SK-N-SH (cell line): ENCODE measurements at places on chromosomes 3 and 15. TPM values are rescaled to one million over a fixed set of nuclear protein-coding genes. Genes with fewer than 3 reads are reported as not detected.

- peak; percentile 69 for DNase-seq
Measured at GRCh38 chr3:64030741-64031140, 7.4 kb upstream of the PSMD6 start.

DNA sequence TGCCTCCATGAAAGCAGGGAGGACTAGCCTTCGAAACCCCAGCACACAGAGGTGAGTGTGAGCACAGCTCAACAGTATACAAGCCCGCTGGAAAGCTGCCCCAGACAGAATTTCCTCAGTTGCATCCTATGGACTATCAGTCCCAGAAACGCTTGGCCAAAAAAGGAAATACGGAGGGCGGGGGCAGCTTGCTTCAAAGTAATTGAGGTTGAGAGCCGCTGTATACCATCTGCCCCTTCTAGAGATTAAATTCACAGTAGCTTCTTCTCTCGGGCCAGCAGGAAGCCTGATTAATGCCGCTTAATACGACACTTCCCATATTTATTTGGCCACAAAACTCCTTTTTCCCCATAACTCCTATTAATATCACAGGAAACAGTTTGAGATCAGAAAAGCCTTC, 88.7 kb downstream of the LIPC start:
- DNase-seq, result no peak

DNA sequence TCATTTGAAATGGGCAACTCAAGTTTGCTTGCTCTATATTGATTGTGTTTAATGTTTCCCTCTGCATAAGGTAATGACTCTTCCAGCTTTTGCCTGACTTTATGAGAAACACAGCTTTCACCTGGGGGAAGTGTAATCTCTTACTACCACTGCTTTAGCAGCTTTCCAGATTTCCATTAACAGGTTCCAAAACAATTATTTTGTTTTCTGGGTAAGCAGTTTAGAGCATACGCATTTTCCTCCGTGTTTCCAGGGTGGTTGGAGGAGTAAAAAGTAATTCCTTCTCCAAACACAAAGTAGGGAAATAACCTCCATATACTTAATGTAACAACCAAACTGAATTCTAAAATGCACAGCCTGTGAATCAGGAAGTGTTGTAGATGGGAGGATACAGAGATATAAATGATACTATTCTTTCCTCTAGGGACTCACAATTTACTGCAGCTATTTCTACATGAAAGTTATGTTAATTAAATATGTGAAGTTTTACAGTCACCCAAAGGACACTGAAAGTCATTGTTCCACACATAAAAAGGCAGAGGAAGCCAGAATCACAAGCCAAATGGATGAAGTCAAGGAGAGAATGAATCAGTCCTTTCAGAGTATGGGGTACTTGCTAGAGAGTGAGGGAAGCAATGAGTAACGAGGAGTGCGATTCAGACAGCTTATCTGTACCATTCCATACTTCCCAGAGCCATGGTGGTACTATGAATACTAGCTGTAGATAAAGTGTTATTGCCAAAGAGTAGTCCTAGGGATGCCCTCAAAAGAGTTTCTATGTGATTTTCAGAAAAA, 16.6 kb downstream of the ST3GAL6 start:
- no peak for DNase-seq

DNA sequence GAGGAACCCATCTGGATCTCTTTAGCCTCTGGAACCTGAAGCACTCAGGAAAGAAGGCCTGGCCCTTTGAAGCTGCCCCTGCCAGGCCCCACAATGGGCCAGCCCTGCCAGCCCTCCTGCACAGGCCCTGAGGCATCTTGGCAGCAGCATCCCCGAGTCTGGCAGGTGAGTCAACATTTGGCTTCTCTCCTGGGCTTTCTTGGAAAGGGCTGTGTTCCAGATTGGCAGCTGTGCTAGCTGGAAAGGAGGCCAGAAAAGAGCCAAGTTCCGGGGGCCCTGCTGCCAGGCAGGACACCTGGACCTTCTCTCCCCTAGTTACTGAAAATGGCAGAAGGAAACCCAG, 187.2 kb downstream of the SHQ1 start:
- DNase-seq, result peak; percentile 78

DNA sequence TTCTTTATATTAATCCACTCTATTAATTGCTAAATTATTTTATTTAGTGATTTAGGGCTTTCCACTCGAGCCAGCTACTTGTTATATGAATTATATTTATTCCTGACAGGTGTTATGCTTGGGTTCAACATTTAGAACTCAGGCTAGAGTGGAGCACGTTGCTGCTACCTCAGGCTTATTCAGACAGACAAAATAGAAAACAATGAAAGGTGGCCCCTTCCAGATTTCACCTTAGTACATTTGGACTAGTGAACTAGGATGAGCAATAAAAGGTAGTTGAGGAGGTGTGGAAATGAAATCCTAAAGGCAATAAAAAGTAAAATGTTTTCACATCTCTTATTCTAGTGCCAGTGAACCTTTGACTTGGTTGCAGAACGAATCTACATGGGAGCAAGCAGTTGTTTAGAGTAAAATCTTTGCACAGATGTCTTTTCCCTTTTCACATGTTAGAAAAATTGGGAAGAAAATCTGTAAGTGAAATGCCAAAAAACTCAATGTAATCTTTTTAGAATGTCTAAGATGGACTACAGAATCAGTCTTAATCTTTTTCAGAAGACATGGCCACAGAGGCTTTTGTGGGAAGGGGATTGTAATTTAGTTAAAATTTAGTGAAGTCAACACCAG, 63.8 kb downstream of the AKAP13 start:
- no peak for DNase-seq

DNA sequence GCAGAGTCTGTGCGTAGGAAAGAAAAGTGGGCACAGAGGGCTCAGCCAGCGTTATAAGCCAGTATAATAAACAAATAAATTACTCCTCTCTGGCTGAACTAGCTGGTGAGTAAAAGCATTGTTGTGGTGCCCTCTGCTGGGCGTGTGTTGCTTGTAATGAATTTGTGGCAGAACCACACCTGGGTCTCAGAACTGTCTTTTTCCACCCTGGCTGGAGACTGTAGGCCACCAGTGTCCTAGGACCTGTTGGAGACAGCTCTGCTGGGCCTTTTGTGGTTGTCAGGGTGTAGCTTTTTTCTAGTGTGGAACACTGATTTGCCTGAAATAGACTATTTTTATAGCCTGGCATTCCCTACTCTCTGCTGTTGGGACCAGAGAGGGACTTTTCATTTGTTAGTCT, 130.5 kb upstream of the EIF1B start:
- DNase-seq, result peak; percentile 63

DNA sequence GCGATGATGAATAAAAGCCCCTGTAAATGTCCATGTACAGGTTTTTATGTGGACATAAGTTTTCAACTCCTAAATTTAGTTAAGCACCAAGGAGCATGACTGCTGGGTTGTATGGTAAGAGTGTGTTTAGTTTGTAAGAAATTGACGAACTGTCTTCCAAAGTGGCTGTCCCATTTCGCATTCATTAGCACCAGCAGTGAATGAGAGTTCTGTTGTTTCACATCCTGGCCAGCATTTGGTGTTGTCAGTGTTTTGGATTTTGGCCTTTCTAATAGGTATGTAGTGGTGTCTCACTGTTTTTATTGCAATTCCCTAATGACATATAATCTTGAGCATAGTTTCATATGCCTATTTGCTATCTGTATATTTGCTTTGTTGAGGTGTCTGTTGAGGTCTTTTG, 3.7 kb downstream of the ZNF621 start:
- no peak for DNase-seq

DNA sequence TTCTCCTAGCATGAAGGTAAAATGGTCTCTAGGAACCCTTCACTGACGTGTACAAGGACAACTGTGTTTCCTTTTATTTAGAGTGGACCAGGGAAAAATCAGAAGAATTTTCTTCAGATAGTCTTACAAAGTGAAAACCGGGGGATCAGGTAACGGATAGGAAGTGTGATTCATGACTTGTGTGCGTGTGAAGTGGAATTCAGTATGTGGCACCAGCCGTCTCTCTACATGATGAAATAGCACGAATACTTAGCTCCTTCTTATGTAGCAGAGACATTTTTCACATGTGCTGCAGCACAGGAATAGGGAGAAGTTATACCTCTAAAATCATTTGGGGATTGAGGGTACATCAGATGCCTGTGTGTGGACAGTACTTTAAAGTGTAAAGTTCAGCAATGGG, 159.2 kb downstream of the MEX3B start:
- DNase-seq, result no peak

- DNase-seq, result peak; percentile 74
Measured at GRCh38 chr3:194137506-194138474, 1.8 kb downstream of the HES1 start.

GRCh38 chr3:53486961-53487654, 7.3 kb upstream of the CACNA1D start:
- DNase-seq, result no peak

DNA sequence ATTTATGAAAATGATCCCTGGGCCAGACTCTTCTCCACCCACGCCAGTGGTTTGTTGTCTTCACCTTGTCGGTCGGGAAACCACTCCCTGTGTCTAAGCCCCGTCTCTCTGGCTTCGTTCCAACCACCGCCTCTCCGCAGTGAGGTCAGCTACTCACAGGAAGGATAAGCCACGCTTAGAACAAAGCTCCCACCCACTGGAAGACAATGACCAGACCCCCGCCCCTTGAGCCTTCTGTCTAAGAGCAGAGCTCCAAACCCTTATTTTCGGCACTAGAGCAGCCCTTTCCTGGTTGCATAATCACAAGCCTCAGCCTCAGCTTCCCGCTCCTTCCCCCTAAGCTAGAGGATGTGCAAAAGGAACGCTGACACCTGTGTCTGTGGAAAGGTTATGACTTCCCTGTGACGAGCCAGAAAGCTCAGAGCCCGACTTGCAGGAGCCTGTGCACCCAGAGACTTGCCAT, 114.9 kb upstream of the MEF2A start:
- DNase-seq, result no peak

- no peak for DNase-seq
Measured at GRCh38 chr3:195556390-195556789, 13.3 kb upstream of the PPP1R2 start.

DNA sequence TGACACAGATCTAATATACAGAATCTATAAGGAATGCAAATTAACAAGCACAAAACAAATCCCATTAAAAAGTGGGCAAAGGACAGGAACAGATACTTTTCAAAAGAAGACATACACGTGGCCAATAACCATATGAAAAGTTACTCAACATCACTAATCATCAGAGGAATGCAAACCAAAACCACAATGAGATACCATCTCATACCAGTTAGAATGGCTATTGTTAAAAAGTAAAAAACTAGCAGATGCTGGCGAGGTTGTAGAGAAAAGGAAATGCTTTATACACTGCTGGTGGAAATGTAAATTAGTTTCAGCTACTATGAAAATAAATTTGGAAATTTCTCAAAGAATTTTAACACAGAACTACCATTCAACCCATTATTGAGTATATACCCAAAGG, 50.7 kb downstream of the ADAMTS17 start:
- no peak for DNase-seq

DNA sequence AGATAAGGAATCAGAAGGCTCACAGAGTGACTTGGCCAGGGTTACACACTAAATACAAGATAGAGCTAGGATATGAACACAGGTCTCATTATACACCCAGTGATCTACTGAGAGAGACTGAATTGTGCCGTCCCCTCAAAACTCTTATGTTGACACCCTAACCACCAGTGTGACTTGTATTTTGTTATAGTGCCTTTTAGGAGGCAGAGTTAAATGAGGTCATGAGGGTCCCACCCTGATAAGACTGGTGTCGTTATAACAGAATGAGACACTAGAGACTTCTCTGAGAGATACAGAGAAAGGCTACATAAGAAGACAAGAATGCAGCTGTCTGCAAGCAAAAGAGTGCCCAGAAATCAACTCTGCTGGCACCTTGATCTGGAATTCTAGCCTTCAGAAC, 12.6 kb downstream of the KPNA1 start:
- DNase-seq, result no peak

DNA sequence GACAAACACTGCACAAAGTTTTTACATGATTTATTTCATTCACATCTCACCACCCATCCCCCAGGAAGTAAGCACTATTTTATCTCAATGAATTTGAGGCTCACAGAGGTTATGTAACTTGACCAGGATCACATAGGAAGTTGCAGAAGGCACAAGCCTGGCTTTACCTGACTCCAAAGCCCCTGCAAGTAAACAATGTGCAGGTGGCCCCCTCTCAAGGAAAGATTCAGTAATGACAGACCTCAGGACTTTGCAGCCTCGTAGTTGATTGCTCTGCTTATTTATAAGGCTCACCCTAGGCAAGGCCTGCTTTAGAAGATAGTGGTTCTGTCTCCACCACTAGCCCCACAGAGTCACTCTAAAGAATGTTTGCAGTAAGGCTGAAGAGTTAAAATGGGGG, 79.8 kb upstream of the MDFIC2 start:
- DNase-seq, result no peak

The SKOR1 gene
- 0.18 and 0.26 TPM in 2 replicates for polyA plus RNA-seq

The PLSCR2 gene
- polyA plus RNA-seq, result not detected in 2 replicates

The MCCC1 gene
- polyA plus RNA-seq, result 15.4 and 19.4 TPM in 2 replicates

The CD276 gene
- 60.1 and 86.2 TPM in 2 replicates for polyA plus RNA-seq

The CFAP20DC gene
- polyA plus RNA-seq, result 1.8 and 1.9 TPM in 2 replicates

The CATSPER2 gene
- polyA plus RNA-seq, result 0.62 and 0.96 TPM in 2 replicates

The C3orf49 gene
- not detected in 2 replicates for polyA plus RNA-seq

The ANKRD34C gene
- polyA plus RNA-seq, result not detected in 2 replicates

The TM4SF18 gene
- 0.30 and 0.32 TPM in 2 replicates for polyA plus RNA-seq

The P2RY12 gene
- not detected in 2 replicates for polyA plus RNA-seq

The ABHD14A gene
- 22.1 and 31.5 TPM in 2 replicates for polyA plus RNA-seq
